ENCODE measurements at places on chromosomes 3 and 15.

- no peak for DNase-seq
Observed at GRCh38 chr3:144583871-144584270, 612.2 kb downstream of the DIPK2A start.

DNA sequence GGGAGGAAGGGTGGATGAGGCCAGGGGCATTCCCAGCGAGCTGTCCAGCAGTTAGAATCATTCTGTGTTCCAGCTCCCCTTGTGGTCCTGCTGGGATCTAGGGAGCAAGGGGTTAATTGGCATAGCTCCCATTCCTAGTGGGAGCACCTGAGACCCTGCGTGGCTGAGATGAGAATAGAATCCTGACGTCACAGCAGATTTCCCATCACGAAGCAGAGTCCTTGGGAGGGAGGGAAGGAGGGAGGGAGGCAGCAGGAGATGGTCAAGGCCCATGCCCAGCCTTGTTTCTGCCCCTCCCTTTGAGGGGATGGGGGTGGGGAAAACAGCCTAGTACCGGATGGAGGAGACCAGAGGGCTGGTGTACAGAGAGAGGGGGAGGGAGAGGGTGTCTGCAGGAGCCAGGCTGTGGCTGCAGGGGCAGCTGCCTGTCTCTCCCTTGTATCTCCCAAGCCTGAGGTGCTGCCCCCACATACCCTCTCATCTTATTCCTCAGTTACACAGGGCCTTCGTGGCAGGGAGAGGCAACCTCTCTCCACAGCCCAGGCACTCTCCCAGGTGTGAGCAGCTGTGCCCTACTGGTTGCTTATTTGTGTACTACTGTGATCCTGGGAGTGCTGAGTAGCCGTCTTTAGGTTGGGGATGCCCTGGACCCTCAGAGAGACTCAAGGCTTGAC is 5.4 kb downstream of the TYRO3 start:
- DNase-seq, result no peak

DNA sequence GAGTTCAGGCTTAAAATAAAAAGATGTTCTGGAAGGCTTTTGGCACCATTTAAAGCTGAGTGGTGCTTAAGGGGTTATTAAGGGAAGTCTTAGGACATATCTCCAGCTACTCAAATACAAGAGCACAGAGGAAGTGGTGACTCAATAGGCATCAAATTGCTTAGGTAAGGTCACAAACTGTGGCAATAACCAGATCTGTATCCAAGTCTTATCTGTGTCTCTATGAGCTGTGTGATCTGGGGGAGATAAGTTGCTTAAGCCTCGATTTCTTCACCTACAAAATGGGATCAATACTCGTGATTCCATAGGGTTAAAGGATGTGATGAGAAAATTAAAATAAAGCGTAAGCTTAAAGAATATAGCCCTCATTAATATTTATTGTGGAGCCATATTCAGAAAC is 7.6 kb downstream of the HDC start:
- no peak for DNase-seq

DNA sequence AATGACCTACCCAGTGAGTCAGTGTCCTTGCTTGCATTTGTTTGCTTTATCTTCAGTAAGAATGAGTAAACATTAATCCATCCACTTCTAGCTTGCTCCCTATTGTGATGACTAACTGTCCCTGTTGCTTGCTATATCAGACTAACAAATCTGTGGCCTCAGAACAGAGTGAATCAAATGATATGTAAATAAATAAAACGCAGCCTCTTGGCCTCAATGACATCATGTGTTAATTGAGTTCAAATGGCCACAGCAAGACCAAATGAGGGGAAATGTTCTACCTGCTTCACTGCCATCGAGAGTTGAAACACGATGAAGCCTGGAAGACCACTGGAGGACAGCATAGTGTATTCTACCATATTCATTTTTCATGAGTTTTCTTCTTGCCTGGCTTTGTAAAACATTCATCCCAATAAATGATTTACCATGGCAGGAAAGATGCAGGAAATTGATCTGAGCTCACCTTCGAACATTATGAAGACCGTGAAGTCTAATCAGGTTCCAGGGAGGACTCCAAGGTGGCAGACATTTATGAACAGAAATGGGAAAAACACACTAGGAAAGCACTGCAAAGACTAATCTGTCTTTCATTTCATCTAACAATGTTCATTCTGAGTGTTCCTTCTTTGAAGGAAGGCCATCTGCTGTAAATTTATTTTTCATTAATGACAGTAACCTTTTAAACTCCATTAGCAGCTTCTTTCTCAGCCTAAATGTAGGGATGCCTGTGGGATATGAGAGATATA is 1144.5 kb downstream of the TUSC7 start:
- no peak for DNase-seq

DNA sequence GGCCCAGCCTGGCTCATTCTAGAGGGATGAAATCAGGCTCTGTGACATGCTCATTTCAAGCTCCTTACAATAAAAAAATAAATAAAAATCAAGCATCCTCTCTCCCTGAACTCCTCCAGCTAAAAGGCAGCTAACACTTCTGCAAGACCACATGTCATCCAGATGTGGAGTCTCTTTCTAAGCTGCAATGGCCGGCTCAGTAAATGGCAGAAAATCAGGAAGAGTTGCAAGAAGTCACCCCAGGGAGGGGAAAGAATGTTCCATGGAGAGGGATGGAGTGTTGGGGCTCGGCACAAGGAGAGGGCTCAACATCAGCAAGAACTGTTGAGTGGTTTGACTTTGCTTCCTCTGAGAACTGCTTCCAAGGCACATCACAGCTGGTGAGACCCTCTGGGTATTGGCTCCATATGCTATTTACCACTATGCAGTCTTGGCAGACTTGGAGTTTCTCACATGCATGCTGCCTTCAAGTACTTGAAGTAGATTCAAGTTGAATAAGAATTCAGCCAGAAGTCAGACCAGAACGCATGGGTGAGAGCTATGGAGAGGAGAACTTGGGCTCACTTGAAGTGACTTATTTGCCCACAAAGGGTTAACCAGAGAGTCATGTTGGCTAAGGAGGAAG is 689.0 kb downstream of the NTRK3 start:
- DNase-seq, result no peak

GRCh38 chr3:124351430-124352148 is 359.7 kb upstream of the ROPN1 start:
- DNase-seq, result peak; percentile 21

DNA sequence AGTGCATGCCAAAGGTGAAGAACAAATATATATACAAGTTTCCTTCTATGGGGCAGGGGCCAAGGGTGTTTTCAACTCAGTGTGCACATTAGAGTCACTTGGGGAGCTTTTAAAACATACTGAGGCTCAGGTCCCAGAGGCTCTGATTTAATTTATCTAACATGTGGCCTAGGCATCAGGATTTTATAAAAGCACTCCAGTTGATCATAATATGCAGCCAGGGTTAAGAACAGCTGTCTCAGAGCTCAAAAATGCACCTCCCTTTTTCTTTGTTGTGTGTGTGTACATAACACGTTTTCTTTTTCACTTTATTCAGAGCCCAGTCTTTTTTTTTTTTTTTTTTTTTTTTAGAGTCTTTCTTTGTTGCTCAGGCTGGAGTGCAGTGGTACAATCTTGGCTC is 57.9 kb upstream of the SETD2 start:
- no peak for DNase-seq

DNA sequence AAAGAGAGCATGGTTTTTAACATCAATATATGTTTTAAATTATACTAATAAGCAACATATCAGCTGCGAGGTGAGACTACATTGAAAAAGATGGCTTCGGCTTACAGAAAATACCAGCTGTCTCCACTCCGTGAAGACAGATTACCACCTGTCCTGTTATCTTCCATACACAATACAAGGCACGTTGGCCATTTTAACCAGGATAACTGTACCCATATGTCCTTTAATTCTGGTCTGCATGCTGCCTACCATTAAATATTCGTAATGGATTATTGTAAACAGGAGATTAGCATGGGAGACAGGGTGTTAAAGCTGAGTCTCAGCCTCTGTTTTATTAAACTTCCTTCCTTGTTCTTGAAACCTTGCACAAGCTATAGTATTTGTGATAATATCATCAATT is 855.5 kb downstream of the ROBO1 start:
- DNase-seq, result no peak

- no peak for DNase-seq
Observed at GRCh38 chr3:20776692-20777091, 590.7 kb upstream of the SGO1 start.

All from NCI-H1048 (cell line).